Stimulated activated naive CD4-positive, alpha-beta T cell treated with Interleukin-2 at 50 U/mL for 16 hours (primary cell): ENCODE measurements at places on chromosomes 6 and 20.

- DNase-seq = no peak
Observed at GRCh38 chr20:57428324-57429158, 37.3 kb downstream of the RBM38 start.

DNA sequence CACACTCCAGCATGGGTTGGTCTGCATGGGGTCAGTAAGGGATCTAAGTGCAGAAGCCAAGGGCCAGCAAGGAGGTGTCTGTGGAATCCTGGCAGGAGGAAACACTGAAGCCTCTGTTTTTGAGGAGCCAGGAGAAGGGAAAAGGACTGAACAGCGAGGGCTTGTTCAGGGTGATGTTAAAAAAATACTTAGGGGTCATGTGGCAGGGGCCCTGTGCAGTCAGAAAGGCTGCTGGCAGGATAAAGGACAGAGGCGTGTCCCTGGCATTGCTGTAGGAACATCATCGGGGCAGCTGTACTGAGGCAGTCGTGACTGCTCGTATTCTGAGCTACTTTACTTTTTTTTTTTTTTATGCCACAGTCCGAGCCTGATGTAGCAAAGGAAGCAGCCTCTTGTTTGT, 127.1 kb upstream of the ZFP64 start:
- no peak for DNase-seq

GRCh38 chr6:89984926-89985750, 90.9 kb downstream of the GJA10 start:
- no peak for DNase-seq

DNA sequence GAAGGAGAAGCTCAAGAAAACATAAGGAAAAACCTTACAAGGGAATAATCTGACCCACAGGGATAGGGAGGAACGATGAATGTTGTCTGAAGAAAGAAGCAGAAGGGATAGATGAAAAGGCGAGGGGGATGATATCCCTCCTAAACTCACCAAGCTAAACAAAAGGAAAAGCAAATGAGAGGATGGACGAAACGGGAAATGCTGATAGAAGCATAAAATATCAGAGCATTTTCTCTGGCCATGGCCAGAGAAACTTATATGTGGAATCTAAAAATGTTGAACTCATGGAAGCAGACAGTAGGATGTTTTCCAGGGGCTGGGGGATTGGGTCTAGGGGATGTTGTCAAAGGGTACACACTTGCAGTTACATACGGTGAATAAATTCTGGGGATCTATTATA, 148.4 kb upstream of the FOXQ1 start:
- no peak for DNase-seq

DNA sequence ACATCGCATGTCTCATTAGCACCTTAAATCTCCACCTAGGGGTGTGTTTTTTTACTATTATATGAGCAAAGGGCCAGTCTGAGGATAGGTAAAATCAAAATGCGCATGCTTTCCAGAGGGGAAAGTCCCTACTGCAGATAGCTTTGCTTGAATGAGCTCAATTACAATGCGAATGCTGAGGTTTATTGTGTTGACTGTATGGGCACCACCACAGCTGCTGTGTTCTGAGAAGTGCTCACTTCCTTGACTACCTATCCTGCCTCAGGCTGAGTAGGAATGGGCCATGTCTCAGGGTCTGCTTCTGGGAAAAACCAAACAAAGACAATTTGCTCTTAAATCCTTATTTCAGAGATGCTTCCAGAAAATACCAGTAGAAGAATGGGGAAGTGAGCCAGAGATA, 36.6 kb downstream of the MOCS1 start:
- no peak for DNase-seq

DNA sequence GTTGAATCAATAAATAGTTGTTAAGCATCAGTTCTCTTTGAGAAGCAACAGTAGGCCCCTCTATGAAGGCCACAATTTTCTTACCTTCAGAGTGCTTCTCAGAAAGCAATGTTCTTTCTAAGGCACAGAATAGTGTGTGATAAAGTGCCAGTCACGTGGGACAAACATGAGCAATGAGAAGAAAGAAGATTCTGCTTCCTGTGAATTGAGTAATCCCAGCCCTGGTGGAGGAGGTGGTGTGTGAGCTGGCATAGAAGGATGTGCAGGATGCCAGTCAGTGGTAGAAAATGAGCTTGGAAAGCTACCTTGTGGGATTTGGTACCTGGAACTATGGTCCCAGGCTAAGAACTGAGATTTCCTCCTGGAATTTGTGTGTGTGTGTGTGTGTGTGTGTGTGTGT, 21.7 kb downstream of the KIZ start:
- DNase-seq = no peak

GRCh38 chr6:118890997-118891790, 2.8 kb upstream of the ASF1A start:
- DNase-seq = no peak

- no peak for DNase-seq
Observed at GRCh38 chr6:74187811-74188210, 491.8 kb downstream of the CD109 start.

- no peak for DNase-seq
Observed at GRCh38 chr6:73784726-73785505, 88.9 kb downstream of the CD109 start.

DNA sequence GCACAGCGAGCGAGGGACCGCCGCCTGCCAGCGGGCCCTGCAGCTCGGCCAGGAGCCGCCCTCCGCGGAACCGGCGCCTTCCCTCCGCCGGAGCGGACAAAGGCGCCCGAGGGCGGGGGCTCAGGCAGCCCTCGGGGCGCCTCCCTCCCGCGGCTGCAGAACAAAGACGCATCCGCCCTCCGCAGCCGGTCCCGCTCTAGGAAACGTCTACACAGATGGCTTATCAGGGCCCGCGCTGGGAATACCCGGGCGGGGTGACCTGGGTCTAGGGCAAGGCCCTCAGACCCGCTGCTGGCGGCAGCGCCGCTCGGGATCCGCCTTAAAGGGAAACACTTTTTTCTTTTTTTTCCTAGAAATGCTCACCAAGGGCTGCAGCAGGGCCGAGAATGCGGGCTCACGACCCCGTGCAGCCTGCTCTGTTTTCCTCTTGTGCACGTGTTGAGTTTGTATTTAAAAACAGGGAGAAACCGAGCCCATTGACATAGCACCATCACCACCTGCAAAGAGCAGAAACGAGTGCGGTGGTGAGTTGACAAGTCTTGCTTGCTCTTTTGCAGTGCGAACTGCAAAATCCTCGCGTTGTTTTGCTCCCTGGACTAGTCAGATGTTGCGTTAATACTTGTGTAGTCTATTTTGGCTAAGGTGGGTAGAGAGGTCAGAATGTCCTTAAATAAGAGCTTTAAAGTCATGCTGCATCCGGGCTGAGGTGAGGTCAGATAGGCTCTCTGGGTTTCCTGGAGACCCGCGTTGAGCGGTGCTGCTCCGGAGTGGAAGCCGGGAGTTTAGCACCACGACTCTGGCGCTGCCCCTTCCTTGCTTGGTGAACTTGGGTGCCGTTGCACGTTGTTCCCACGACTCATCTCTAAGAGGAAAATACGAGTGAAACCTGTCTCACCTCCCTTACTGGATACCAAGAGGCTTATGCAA, 1.1 kb upstream of the RPS6KA2 start:
- peak; percentile 54 for DNase-seq

DNA sequence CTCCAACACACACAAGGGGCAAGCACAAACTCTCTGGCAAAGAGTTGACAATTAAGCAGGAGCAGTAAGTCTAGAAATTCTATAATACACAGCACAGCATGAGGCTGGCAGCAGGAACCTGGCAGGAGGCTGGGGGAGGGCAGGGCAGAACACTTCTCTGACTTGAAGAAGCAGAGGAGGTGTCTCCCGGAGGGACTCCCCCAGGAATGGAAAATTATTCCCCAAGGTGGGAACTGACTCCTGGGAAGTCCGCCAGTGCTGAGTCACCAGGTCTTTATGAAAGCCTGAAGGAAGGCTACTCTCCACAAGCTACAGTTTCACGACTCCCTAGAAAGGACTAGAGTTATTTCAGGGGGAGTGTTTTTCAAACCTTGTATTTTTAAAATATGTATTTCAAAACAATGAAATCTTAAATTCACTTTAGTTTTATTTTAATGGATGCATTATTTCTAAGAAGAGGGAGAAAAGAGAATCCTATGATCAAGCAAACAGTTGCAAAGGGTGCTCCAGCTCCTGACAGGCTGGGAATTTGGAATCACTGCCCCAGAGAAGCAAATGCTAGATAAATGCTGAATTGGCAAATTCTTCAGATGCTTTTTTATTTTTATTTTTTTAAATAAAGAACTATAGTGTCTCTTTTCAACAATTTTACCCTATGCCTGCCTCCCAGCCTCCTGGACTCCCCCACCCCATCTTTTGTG, 192.8 kb downstream of the LY86 start:
- no peak for DNase-seq

- DNase-seq = no peak
Observed at GRCh38 chr6:85186546-85187175, 263.2 kb upstream of the NT5E start.

DNA sequence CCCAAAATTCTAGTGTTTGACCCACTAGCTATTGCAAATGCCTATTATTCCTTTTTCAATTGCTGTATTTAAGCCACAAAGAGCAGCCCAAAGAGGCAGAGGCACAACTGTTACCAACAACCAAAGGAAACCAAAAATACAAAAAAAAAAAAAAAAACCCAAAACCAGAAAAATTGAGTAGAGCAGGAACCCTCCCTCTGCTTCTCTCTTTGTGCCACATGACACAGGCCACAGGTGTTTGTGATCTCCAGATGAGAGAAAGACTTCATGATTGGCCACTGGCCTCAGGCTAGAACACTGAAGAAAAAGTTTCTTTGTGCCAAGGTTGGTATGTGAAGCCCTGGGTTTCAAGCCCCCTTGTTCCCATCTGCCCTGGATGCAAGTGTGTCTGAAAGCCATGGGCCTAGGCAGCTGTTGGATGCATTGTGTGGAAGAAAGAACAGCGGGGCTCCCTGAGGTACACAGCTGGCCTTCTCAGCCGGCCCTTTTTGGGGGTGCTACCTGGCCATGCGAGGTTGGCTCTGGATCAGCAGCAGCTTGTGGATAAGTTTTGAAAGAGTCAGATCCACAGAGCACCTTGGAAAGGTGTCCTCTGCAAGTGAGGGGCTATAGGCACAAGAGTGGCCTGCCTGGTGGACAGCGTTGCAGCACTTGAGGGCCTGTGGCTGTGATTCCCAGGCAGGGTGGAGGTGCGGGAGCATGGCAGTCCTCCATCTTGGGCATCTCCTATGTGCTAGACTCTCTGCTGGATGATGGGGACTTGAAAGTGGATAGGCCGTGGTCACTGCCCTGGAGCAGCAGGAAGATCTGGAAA, 204.5 kb downstream of the ZDHHC14 start:
- DNase-seq = no peak

DNA sequence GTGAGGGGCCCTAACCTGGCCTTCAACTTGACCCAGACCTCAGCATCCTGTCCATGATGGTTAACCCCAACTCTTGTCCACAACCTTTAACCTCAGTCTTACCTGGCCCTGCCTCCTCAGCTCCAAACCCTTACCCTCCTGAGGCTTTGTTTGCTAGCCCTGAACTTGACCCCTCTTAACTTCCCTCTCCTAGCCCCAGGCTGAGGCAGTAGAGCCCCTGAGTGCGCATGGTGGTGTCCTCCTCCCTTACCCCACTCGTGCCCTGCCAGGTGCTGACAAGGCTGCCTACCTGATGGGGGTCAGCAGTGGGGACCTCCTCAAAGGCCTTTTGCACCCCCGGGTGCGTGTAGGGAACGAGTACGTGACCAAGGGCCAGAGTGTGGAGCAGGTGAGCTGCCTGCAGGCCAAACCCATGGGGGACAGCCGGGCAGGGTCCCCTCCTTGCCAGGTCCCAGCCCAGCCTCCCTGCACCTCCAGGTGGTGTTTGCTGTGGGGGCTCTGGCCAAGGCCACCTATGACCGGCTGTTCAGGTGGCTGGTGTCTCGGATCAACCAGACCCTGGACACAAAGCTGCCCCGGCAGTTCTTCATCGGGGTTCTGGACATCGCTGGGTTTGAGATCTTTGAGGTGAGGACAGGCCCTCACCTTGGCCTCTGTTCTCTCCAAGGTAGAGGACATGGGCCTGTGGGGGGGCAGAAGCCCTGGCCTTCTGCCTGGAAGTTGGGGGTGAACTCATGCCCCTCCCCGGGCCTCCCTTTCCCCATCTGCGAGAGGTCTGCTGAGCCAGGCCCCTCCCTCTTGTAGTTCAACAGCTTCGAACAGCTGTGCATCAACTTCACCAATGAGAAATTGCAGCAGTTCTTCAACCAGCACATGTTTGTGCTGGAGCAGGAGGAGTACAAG, 31.9 kb downstream of the MYH7B start:
- DNase-seq = no peak

DNA sequence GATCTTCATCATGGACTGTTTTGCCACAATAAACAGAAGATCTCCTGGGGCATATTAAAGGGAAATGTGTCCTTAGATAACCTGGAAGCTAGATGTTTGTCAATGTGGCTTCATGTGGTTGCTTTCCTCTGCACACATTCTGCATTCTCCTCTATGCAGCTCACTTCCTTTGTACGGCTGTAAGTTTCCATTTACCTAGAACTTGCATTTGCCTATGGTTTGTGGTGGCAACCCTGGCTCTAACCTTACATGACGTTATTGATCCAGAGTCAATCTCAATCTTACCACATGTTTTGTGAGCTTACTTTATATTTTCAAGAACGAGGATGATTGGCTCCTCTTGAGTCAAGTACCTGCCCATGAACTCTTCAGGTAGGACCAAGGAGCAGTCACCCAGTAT, 863.1 kb downstream of the MAFB start:
- DNase-seq = no peak

DNA sequence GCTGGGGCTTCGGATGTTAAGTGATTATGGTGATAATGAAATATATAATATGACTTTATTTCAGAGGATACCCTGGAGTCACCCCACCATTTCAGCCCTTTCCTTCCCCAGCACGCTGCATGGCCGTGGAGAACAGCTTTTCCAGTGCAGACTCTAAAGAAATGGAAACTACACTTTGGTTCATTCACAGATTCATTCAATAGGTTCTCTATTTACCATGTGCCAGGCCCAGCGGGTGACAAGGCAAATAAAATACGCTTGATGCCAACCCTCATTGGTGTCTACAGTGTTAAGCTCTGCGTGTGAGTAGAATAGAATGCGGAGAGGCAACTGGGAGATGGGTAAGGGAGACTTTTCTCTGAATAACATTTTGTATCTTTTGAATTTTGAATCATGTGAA, 89.7 kb downstream of the TCP11 start:
- no peak for DNase-seq

- no peak for DNase-seq
Observed at GRCh38 chr6:31005249-31006020, 4.8 kb upstream of the MUC22 start.

- DNase-seq = no peak
Observed at GRCh38 chr6:16130437-16130891, 1.6 kb downstream of the MYLIP start.

- DNase-seq = no peak
Observed at GRCh38 chr6:63565058-63565726, 7.1 kb upstream of the LOC128125822 start.

GRCh38 chr20:31740656-31741323, 1.7 kb downstream of the TPX2 start:
- DNase-seq = no peak

GRCh38 chr6:111556004-111556403, 49.7 kb downstream of the TRAF3IP2 start:
- DNase-seq = no peak

GRCh38 chr6:94597487-94597886, 979.8 kb upstream of the MANEA start:
- DNase-seq = no peak
